Uterus (tissue), 4 donors: ENCODE measurements at places on chromosomes 11 and 22.

DNA sequence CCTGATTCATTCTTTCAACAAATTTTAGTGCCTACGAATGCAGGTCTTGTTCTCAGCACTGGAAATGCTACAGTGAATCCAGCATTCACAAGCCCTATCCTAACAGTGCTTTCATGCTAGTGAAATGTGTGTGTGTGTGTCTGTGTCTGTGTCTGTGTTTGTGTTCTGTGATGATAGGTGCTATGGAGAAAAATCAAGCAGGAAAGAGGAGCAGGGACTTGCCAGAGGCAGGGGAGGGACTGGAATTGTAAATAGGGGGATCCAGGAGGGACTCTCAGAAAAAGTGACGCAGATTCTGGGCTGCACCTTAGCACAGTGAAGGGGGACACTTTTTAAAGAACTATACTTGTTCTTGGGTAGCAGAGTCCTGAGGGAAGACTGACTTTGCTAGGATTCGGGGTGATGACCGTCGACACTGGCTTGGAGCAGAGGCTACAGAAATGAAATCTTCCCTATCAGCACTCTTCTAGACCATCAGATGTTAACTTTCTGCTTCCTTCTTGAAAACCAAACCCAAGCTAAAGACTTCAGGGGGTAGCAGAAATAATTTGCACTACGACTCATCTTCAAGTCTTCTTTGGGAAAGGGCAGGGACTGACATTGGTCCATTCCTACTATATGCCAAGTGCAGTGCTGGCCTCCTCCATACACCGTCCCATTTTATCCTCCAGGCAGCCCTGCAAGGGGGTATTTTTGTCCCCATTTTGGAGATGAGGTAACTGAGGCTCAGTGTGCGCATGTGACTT, 39.3 kb upstream of the PTPRJ start:
- no peaks in the 10 kb centered on the region for H3K36me3 ChIP-seq
- H3K27me3 ChIP-seq: no peaks in the 10 kb centered on the region
- H3K4me3 ChIP-seq: no peak overlapping the region
- no peak for DNase-seq
- H3K27ac ChIP-seq: no peak overlapping the region

- H3K36me3 ChIP-seq: no peaks in the 10 kb centered on the region
- no peak overlapping the region for H3K27ac ChIP-seq
- no peaks in the 10 kb centered on the region for H3K4me1 ChIP-seq
- H3K27me3 ChIP-seq: no peaks in the 10 kb centered on the region
Measured at GRCh38 chr11:4436411-4436810, 12.7 kb upstream of the OR52K2 start.

GRCh38 chr11:123504401-123504800, 74.3 kb downstream of the GRAMD1B start:
- no peak for DNase-seq
- H3K4me3 ChIP-seq: no peak overlapping the region
- H3K4me1 ChIP-seq: no peaks in the 10 kb centered on the region
- no peak overlapping the region for H3K27ac ChIP-seq

GRCh38 chr22:20296598-20296997, 23.3 kb downstream of the DGCR6L start:
- no peak overlapping the region for H3K4me3 ChIP-seq
- no peak for DNase-seq
- no peaks in the 10 kb centered on the region for H3K27me3 ChIP-seq
- no peaks in the 10 kb centered on the region for H3K36me3 ChIP-seq
- H3K27ac ChIP-seq: no peak overlapping the region
- no peaks in the 10 kb centered on the region for H3K4me1 ChIP-seq

GRCh38 chr11:19846654-19847305, 134.1 kb downstream of the NAV2 start:
- no peaks in the 10 kb centered on the region for H3K27me3 ChIP-seq
- H3K27ac ChIP-seq: no peak overlapping the region
- peak; percentile 24 for DNase-seq
- no peaks in the 10 kb centered on the region for H3K36me3 ChIP-seq
- no peaks in the 10 kb centered on the region for H3K4me1 ChIP-seq

GRCh38 chr11:128179039-128179438, 408.3 kb downstream of the ETS1 start:
- no peak overlapping the region for H3K4me3 ChIP-seq
- no peak overlapping the region for H3K27ac ChIP-seq
- H3K27me3 ChIP-seq: no peaks in the 10 kb centered on the region
- no peaks in the 10 kb centered on the region for H3K36me3 ChIP-seq
- H3K4me1 ChIP-seq: no peaks in the 10 kb centered on the region

DNA sequence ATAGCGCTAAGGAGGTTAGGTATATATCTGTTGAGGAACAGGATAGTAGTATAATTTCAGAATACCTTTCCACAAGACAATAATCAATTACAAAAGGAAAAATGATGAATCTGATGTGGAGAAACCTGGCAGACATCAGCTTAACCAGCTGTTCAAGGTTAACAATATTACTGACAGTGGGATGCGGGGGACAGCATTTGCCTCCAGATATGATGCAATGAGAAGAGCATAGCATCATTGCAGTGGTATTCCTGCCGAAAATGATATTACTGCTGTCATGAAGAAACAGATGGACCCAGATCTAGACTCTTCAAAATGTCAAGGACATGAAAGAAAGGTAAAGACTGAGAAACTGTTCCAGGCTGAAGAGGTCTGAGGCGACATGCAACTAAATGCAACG, 49.7 kb downstream of the RBFOX2 start:
- no peak overlapping the region for H3K4me3 ChIP-seq
- peaks cover 8% of the 10 kb centered on the region for H3K4me1 ChIP-seq
- no peaks in the 10 kb centered on the region for H3K36me3 ChIP-seq
- no peak for DNase-seq

- peak overlapping the region; percentile 71 for H3K27ac ChIP-seq
- H3K4me3 ChIP-seq: peak overlapping the region; percentile 46
- H3K27me3 ChIP-seq: no peaks in the 10 kb centered on the region
- peak; percentile 14 for DNase-seq
- H3K4me1 ChIP-seq: peaks cover 9% of the 10 kb centered on the region
Measured at GRCh38 chr22:27802346-27803073, 954 bp upstream of the MN1 start.

- peak overlapping the region; percentile 80 for H3K27ac ChIP-seq
- no peaks in the 10 kb centered on the region for H3K4me1 ChIP-seq
- peak overlapping the region; percentile 68 for H3K4me3 ChIP-seq
- no peaks in the 10 kb centered on the region for H3K27me3 ChIP-seq
Measured at GRCh38 chr11:64877390-64878222, 815 bp downstream of the EHD1 start.

- no peak overlapping the region for H3K4me3 ChIP-seq
- no peak overlapping the region for H3K27ac ChIP-seq
- H3K4me1 ChIP-seq: no peaks in the 10 kb centered on the region
- no peaks in the 10 kb centered on the region for H3K36me3 ChIP-seq
- DNase-seq: no peak
- H3K27me3 ChIP-seq: no peaks in the 10 kb centered on the region
Measured at GRCh38 chr11:2565447-2566222, 120.8 kb downstream of the KCNQ1 start.

GRCh38 chr11:65378928-65379638, 3.4 kb downstream of the SLC25A45 start:
- H3K4me1 ChIP-seq: peaks cover 11% of the 10 kb centered on the region
- no peaks in the 10 kb centered on the region for H3K27me3 ChIP-seq
- no peak overlapping the region for H3K27ac ChIP-seq
- no peaks in the 10 kb centered on the region for H3K36me3 ChIP-seq
- no peak for DNase-seq

DNA sequence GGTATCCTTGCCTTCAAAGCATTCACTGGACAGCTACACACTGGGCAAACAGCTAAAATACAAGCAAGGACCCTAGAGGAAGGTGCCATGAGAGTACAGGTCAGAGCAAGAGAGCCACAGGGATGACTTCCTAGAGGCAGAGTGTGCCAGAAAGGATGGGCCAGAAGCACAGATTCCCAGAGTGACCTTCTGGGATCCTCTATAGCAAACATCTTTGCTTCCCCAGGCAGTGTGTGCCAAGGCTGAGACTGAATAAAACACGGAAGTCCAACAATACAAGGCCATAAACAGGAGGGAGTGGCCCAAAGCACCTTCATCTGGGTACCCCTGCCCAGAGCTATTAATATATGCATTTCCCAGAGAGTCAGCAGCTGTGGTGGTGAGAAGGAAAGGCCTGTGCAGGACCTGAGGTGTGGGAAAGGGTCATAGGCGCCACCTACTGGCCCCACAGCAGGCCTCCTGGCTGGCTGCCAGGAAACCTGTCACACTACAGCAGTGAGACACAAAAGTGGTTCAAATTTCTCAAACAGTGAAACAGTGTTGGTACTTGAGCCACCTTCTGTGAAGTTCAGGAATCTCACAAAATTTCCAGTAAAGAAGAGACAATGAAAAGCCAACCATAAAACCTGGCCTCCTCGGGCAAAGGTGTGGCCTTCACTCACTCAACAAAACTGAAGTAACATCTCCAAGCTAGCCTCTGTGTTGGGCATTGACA, 20.3 kb downstream of the CLPB start:
- no peak overlapping the region for H3K4me3 ChIP-seq
- peak; percentile 78 for DNase-seq
- no peak overlapping the region for H3K27ac ChIP-seq
- H3K36me3 ChIP-seq: no peaks in the 10 kb centered on the region
- no peaks in the 10 kb centered on the region for H3K4me1 ChIP-seq

GRCh38 chr22:45776313-45776585, 104.6 kb downstream of the ATXN10 start:
- no peaks in the 10 kb centered on the region for H3K4me1 ChIP-seq
- DNase-seq: no peak
- H3K27ac ChIP-seq: no peak overlapping the region
- no peaks in the 10 kb centered on the region for H3K36me3 ChIP-seq
- no peaks in the 10 kb centered on the region for H3K27me3 ChIP-seq
- no peak overlapping the region for H3K4me3 ChIP-seq

DNA sequence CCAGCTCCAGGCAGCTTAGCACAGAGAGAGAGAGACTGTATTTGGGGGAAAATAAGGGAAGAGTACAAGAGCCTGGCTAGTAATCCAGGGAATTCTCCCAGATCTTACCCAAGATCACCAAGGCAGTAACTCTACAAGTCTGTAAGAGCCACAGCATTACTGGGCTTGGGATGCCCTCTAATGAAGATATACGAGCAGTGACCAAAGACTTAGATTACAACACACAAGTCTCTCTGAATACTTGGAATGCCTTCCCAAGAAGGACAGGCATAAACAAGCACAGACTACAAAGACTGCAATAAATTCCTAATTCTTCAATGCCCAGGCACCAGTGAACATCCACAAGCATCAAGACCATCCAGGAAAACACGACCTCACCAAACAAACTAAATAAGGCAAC, 17.7 kb downstream of the DNAJC24 start:
- no peaks in the 10 kb centered on the region for H3K4me1 ChIP-seq
- no peak overlapping the region for H3K27ac ChIP-seq

DNA sequence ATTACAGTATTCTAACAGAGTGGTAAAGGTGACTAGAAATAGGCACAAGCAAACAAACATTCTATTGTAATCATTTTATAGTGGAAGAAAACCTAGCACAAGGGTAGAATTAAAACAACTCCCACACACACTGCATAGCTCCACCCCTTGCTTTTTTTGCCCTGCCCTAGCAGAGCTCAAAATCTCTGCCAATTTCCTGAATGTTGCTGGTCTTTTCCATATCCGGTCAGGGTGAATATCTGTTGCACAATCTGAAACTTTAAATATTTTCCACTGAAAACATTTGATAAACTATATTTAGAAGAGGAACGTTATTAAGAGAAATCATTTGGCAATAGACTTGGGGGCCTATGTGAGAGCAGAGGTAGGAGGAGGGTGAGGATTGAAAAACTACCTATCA, 2.7 kb downstream of the SPA17 start:
- DNase-seq: no peak
- H3K27ac ChIP-seq: peak overlapping the region; percentile 36
- no peaks in the 10 kb centered on the region for H3K36me3 ChIP-seq

GRCh38 chr22:48758881-48759875, 1068.5 kb downstream of the BRD1 start:
- no peaks in the 10 kb centered on the region for H3K36me3 ChIP-seq
- DNase-seq: no peak
- H3K4me1 ChIP-seq: no peaks in the 10 kb centered on the region
- H3K27ac ChIP-seq: no peak overlapping the region
- no peaks in the 10 kb centered on the region for H3K27me3 ChIP-seq

DNA sequence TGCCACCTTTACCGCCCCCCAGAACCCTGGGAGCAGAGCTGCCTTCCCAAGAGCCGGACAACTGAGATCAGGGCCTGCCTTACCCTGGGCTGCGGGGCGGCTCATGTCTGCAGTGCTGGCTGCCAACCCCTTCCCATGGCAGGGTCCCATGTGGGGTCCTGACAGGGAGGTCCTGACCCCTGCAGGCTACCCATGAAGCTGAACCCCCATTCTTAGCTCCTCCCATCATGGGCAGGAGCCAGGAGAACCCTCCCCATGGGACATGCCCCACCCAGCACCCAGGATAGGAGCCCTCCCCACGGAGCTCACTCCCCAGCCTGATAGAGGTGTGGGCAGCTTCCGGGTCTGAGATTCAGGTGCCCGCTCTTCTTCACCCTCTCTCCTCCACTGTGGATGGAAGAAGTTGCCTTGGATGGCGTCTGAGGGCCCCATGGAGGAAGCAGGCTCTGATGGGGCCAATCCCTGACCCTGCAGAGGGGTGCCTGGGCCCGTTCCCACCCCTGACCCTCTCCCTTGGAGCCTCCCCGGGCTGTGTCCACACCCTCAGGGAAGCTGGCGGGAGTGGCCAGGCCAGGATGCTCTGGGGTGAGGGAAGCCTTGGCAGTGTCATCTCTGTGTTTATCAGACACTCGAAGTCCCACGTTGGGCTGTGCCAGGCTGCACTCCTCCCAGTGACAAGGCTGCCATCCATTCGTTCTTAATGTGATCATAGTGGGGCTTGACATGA, 1508.2 kb downstream of the BRD1 start:
- H3K36me3 ChIP-seq: no peaks in the 10 kb centered on the region
- H3K4me3 ChIP-seq: no peak overlapping the region
- no peak overlapping the region for H3K27ac ChIP-seq

DNA sequence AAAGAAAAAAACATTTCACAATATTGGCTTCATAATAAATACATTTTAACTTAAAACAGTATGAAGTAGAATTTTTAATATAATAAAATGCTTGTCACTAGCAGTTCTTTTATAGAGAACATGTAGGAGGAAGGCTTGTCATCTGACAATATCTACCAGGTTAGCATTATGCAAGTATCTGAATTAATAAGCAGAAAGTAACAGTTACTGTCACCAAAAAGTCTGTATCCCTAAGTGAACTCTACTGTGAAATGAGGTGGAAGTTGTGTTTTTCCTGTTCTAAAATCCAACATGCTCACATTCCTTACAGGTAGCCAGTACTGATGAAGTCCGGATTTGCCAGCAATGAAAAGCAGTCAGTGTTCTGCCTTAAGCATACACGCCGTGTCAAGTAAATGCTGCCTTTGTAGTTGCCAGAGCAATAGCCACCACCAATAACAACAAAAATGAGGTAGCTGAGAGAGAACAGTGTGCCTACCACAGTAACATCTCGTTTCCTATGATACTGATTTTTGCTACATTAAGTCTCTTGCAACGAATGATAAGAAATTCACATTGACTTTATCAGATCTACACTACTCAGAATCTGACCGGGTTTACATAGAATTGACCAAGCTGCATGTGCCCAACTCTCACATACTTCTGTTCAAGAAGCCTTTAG, 95.5 kb downstream of the SIK3 start:
- H3K27ac ChIP-seq: no peak overlapping the region
- no peaks in the 10 kb centered on the region for H3K36me3 ChIP-seq
- no peaks in the 10 kb centered on the region for H3K4me1 ChIP-seq
- H3K4me3 ChIP-seq: no peak overlapping the region
- H3K27me3 ChIP-seq: no peaks in the 10 kb centered on the region

GRCh38 chr11:80524349-80524748, 1083.5 kb upstream of the TENM4 start:
- H3K36me3 ChIP-seq: no peaks in the 10 kb centered on the region
- no peak overlapping the region for H3K4me3 ChIP-seq
- H3K27me3 ChIP-seq: no peaks in the 10 kb centered on the region
- no peak for DNase-seq
- H3K4me1 ChIP-seq: no peaks in the 10 kb centered on the region
- no peak overlapping the region for H3K27ac ChIP-seq
